ENCODE measurements at places on chromosomes 13 and 19.

DNA sequence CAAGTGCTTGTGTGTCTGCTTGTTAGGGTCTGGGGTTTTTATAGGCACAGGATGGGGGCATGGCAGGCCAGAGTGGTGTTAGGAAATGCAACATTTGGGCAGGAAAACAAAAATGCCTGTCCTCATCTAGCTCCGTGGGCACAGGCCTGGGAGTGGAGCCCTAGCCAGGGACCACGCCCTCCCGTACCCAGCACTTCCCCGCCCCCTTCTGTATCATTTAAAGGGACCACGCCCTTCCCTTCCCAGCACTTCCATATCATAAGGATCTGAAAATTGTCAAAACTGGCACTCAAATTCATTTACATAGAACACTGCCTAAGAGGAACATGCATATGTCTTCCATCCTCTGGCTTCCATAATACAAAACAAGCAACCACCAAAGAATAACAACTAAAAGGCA lies 185.8 kb downstream of the B3GLCT start:
- no peak for DNase-seq

DNA sequence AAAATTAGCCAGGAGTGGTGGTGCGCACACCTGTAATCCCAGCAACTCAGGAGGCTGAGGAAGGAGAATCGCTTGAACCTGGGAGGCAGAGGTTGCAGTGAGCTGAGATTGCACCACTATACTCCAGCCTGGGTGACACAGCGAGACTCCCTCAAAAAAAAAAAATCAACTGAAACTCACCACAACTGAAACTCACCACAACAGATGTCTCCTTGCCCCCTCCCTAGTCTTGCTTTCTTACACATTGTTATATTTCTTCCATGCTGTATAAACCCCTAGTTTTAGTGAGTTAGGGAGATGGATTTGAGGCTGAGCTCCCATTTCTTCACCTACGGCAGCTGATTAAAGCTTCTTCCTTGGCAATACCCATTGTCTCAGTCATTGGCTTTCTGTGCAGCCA lies 3.3 kb downstream of the ZIM3 start:
- no peak for DNase-seq

DNA sequence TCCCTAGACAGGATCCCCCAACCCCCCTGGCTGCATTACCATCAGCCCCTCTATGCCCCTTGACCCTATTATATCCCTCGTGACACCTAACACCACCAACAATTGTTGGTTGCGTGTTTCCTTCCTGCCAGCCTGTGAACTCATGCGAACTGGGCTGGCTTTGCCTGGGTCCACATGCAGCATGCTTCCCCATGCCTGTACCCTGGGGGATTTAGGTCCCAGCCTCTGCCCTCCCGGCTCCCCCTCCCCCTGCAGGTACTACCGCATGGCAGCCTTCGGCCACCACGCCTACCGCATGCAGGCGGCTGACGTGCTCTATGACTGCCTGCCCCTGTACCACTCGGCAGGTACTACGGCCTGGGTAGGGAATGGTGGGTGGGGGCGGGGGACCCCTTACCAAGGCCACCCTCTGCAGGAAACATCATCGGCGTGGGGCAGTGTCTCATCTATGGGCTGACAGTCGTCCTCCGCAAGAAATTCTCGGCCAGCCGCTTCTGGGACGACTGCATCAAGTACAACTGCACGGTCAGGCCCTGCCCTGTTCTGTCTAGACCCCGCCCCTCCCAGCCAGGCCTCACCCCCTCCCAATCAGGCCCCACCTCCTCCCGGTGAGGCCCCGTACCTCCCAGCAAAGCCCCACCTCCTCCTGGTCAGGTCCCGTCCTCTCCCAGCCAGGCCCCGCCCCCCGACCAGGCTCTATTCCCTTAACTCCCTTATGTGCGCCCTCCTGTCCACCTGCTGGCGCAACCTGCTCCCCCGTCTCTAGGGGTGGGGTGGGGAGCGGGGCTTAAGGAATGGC lies 18.5 kb downstream of the SLC27A1 start:
- DNase-seq, result peak; percentile 73

DNA sequence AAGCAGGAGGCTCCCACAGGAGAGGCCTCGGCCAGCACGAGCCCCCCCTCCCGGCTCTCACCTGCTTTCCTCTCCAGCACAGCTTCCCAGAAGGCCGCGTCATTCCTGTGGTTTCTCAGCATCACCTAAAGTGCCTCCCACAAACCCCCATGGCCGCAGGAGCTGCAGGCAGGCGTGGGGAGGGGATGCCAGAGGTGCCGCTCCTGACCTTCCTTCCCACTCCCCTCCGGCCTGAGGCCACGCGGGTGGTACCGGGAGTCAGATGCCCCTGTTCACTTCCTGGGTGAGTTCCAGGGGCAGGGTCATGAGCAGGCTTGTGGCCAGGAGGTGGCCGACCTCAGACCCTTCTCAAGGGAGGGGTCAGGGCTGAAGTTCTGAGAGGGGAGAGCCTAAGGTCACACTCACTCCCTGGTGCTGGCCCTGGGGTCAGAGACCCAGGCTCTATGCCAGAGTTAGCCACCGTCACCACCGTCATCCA lies 14.4 kb upstream of the NPAS1 start:
- DNase-seq, result no peak

GRCh38 chr13:64529874-64530485 lies 2700.2 kb downstream of the PCDH9 start:
- DNase-seq, result no peak

DNA sequence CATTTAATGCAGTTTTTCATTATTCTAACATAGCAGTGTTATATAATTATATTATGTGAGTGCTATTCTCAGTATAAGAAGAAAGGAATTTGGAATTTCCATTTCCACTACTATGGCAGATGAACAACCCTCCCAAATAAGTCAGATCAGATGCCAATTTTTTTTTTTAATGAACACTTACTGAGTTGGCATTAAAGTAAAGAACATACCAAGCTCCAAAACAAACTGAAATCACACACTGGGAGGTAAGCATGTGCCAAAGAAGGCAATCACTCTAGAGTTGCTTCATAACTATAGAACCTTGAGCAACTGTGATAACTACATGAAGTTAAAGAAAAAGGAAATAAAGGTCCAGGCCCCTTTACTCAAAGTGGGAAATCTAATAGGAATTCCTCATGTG lies 90.3 kb downstream of the RNF17 start:
- no peak for DNase-seq

DNA sequence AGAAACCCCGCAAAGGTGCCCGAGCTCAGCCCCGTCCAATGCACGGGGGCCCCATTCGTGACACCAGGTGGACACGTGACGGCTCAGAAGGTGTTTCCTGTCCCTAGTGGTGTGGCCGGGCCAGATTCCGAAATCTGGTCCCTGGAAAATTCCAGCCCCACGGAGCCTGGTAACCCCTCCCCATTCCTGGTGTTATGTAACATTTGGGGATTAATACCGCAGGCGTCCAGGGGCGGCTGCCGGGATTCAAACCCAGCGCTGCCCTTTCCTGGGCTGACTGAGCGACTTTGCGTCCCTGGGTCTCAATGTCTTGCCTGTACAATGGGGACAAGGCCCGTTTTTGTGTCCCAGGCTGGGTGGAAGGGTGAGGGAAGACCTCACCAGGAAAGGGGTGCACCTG lies 1.0 kb upstream of the PLK5 start:
- no peak for DNase-seq

- DNase-seq, result no peak
These were observed 6.2 kb downstream of the PPP1R15A start for GRCh38 chr19:48878196-48879024.

DNA sequence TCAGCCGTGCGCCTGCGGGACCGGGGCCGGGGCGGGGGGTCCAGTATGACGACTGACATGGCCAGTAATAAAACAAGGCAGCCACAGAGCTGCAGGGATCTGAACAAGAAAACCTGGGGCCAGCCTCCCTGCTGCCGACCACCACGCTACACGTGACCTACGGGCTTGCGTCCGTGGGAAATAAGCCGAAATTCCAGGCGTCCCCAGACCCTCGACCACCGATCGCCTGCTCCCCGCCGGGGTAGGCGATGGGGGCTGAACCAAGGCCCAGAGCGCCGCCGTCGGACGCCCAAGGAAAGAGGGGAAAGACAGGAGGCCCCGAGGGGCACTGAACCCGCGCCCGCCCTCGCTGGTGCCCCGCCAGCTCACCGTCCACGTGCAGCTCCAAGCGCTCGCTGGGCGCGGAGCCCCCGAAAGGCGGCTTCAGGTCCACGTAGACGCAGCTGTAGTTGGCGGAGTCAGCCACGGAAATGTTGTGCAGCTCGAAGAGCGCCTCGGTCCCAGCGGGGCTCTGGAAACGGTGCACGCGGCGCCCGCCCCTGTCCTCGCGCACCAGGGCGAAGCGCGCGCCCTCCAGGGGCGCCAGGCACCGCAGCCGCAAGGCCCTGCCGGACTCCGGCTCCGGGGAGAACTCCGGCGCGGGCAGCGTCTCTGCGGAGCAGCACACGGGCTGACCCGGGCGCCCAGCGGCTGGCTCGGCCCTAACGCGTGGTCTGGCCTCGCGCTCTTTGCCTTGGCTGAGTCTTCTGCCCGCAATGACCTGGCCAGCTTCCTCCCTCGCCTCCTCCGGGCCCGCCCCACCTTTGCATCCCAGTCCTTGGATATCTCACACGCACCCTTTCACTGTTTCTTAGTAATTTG lies 3.1 kb downstream of the A1BG start:
- no peak for DNase-seq

GRCh38 chr19:57443121-57443696 lies 8.1 kb downstream of the ZNF749 start:
- DNase-seq, result no peak

GRCh38 chr19:35703343-35703742 lies 1.0 kb upstream of the ZBTB32 start:
- no peak for DNase-seq

DNA sequence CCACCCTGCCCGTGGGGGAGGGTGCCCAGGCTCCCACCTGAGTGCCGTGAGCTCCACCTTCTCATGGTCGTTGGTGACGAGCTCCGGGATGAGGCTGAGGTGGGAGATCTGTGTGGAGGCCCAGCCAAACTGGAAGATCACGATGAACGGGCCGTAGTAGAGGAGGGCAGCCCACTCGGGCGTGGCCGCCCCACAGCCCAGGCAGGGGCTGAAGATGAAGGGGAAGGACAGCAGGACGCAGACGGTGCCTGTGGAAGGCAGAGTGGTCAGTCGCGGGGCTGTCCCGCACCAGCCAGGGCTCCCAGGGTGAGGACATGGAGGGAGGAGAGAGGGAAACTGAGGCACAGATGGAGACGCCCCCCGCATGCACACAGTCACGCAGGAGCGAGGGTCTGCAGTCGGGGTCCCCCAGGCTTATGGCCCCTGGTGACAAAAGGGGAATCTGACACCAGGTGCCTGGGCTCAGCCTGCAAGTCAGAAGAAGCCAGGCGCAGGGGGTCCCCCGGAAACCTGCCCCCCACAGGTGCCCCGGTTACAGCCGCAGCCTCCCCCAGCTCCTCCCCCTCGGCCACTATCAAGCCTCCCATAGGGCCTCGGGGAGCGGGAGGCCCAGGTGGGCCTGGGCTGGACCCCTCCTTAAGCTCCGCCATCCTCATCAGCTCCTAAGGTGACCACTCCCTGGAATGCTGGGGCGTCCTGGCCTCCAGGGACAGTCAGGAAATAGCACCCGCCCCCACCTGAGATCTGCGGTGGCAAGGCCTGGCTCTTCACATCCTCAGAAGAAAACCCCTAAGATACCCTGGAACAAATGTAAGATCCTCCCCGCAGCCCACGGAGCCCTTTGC lies 6.2 kb downstream of the MFSD12 start:
- DNase-seq, result no peak

DNA sequence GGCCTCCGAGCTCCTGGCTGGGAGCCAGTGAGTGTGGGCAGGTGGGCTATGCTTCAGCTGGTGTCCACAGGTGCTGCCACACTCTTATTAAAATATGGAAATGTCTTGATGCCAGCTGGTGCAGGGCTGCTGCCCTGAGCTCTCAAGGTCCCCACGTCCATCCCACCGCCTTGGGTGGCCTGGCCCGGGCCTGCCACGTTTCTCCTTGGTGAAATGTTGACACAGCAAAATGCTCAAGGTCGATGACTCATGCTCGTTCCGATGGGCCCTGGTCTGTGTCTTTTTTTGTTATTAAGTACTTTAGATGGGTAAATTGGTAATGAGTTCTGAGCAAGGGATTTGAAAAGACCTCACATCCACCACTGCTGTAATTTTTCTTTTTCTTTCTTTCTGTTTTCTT lies 524.7 kb downstream of the MYO16 start:
- no peak for DNase-seq

GRCh38 chr19:36652958-36653357 lies 13.7 kb downstream of the ZNF461 start:
- DNase-seq, result no peak

GRCh38 chr19:54532528-54532927 lies 29.9 kb downstream of the LAIR2 start:
- no peak for DNase-seq

- no peak for DNase-seq
These were observed 77.3 kb downstream of the ZIC5 start for GRCh38 chr13:99894105-99894839.

- DNase-seq, result no peak
These were observed 48.7 kb downstream of the CCNE1 start for GRCh38 chr19:29860492-29860891.

GRCh38 chr19:33686687-33687480 lies 65.1 kb downstream of the CHST8 start:
- no peak for DNase-seq

GRCh38 chr13:113058988-113059850 lies 46.4 kb upstream of the F7 start:
- no peak for DNase-seq

GRCh38 chr13:113143466-113144254 lies 14.8 kb upstream of the PROZ start:
- DNase-seq, result no peak

DNA sequence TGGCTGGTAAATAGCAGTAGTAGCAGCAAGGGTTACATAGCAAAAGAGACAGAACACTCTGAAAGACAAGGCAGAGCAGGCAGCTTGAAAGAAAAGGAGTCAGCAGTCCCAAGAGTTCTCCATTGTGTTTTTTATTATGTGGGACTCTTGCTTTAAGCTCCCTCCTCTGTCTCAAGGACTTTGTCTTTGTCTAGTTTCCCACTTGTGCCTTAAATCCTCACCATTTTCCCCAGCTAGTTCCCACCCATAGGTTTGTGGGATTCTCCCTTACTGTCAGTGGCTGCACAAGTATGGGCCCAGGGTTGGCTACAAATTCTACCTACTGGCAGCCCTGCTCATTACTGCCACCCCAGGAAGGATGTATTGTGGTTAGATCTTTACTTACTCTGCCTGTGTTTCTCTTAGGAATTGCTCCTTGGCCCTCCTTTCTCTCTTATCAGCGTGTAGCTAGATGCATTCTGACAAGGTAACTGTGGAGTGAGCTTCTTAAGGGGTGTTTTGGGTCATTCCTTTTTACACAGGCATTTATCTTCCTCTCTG lies 413.4 kb upstream of the PCDH9 start:
- DNase-seq, result no peak

DNA sequence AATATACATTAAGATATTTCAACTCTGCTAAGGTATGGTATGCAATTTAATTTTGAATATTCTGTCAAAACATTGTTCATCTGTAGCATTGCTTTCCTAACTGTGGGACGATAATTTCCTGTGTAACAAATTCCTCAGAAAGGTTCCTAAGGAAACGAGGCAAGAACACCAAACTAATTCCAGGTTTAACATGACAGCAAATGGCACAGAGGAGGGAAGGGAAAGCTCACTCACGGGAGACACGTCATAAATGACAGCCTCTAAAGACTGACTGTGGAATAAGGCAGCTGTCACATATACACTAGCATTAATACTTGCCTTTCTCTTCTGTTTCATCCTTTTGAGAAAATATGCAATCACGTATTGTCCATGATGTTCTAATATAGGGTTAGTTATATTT lies 380.6 kb downstream of the LIG4 start:
- DNase-seq, result no peak

GRCh38 chr19:18586306-18586705 lies 2.3 kb upstream of the REX1BD start:
- no peak for DNase-seq
